ENCODE measurements at places on chromosomes 11 and 22.

DNA sequence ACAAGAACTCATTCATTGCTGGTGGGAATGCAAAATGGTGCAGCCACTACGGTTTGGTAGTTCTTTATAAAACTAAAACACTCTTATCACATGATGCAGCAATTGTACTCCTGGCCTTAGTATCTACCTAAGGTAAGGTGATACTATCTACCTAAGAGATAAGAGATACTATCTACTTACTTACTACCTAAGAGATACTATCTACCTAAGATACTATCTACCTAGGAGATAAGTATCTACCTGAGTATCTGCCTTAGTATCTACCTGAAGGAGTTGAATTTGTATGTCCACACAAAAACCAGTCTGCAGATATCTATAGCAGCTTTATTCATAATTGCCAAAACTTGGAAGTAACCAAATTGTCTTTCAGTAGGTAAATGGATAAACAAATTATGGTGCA lies 29.0 kb upstream of the SMCO4 start:
- no peak for DNase-seq

DNA sequence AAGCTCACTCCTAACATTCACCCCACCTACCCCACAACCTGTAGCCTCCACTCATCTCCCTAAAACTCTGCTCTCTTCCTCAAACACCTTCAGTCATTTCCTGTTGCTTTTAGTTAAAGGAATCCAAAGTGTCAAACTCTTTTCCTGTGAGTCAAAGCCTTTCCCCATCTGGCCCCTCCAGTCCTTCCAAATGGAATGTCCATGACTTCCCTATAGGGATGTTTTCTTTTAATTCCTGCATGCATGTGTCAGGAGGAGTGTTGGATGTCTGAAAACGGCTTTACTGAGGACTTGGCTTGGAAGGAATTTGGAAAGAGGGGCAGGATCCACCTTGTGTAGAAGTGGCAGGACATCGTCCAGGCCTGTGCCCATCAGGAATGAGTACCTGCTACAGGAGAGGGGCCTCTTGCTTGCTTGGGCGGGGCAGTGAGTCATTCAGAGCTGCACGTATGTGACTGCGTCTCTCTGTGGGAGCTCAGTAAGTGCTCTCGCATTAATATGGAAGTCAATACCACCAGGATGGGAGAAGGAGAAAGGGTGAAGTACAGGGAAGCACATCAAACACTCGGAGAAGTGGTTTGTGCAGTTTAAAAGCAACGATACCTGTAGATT lies 491.9 kb downstream of the OPCML start:
- DNase-seq, result no peak

DNA sequence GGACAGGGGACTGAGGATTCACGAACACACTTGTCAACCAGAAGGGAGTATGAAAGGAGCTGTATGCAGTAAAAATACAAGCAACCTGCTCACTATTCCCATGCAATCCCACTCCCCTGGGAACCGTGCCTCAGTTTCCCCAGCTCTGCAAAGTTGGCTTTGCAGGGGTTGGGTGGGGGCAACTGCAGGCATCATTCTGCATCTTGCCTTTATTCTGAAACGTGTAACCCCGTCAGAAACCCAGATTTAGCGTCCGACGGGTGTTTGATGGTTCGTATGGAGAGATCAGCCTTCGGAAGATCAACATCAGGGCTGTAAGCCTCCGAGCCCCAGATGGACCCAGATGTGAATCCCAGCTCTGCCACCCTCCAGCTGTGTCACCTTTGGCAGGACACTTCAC lies 3.6 kb downstream of the CYTH4 start:
- no peak for DNase-seq

GRCh38 chr22:20086763-20087162 lies 6.7 kb downstream of the DGCR8 start:
- no peak for DNase-seq

- no peak for DNase-seq
Measured at GRCh38 chr22:28402539-28402938, 277.1 kb downstream of the TTC28 start.

GRCh38 chr22:29342577-29343312 lies 27.2 kb upstream of the RASL10A start:
- DNase-seq, result no peak

GRCh38 chr11:109892321-109892794 lies 200.8 kb upstream of the ZC3H12C start:
- no peak for DNase-seq

- DNase-seq, result no peak
Measured at GRCh38 chr11:118170882-118171268, 5.6 kb downstream of the SCN2B start.

DNA sequence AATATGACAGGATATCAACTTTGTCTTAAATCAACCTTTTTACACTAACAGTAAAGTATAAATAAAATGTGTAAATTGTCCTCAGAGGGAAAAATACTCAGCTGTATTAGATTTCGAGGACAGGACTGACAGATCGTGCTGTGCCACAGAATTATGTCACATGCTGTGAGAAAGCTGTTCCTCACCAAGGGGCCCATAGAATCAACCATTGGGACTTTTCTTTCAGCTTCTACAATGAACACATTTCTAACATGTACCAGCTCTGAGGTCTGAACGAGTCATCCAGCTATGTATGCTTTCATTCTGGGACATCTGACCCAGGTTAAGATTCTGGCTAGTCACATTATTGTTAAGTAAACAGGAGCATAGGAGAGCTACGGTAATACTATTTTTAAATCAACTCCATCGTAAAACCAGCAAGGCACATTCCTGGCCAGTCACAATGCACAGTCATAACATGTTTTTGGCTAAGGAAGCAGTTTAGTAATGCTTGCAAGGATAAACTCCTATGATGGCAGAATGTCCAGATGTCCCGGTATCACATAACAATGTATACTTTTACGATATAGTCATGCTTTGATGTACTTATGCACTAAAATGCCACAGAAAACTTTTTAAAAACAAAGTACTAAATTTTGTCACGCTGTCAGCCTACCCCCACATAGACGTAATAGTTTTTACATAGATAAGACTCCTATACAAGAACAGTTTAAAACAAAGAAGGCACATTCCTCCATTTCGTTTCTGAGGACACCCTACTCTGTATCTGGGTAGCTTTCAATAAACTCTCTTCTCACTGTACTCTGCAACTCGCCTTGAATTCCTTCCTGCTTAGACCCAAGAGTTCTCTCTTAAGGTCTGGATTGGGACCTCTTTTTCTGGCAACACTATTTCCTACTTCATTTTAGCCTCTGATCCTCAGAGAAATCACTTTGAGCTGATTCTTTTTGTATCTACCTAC lies 27.4 kb downstream of the ZNF214 start:
- DNase-seq, result no peak

GRCh38 chr22:21643533-21644357 lies 1.6 kb downstream of the SDF2L1 start:
- DNase-seq, result no peak

GRCh38 chr11:72263361-72263760 lies 19.4 kb upstream of the PHOX2A start:
- no peak for DNase-seq

Measured in bone marrow (tissue), 2 donors.